ENCODE measurements at places on chromosomes 4 and X.

GRCh38 chr4:26459054-26459755 is 31.1 kb downstream of the CCKAR start:
- no peak for ATAC-seq

GRCh38 chr4:165765053-165765452 is 108.0 kb upstream of the TLL1 start:
- ATAC-seq, result no peak

GRCh38 chr4:143356493-143356892 is 19.8 kb downstream of the GAB1 start:
- ATAC-seq, result peak; percentile 37

DNA sequence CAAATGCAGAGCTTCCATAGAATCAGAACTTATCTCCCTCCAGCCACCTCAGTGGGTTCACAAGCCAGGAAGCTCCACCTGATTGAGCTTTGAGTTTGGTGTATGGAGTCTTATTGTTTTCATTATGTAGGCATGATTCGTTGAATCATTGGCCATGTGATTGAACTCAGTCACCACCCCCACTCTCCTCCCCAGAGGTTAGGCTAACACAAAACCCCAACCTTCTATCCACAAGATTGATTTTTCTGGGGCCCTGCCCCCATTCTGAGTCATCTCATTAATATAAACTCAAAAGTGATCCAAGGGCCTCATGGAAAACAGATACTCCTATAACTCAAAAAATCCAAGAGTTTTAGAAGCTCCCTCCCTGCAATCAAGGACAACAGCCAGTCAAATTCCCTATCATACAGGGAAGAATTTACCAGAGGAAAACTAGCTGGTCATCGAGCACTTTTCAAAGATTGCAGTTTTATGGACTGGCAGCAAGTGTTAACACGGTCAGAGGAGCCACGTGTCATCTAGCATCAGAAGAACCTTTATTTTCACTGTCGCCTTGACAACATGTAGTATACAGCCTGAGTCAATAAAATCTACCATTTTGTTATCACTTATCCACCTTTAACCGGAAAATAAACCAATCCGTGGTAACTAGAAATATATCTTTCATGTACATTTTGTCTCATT is 35.9 kb upstream of the GUCY1B1 start:
- no peak for ATAC-seq

- ATAC-seq, result no peak
Measured at GRCh38 chr4:112214390-112215264, 17.0 kb upstream of the AP1AR start.

- ATAC-seq, result no peak
Measured at GRCh38 chr4:21517126-21517859, 431.3 kb downstream of the KCNIP4 start.

DNA sequence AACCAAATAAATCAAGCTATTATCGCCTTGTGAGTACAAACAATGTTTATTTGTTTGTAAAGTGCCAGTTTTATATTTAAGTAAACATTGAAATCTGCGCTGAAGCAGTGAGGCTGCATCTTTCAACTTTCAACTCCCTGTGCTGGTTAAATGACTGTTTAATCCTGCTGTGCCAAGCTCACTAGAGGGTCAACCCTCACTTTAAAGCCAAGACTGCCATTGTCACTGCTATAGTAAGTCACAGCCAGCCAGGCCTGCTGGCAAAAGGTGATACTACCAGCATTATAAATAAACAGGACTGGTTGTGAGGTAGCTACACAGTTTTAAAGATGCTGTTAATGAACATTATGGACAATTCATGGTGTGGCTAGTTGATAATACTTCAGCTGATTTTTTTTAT is 34.6 kb downstream of the EFHC2 start:
- no peak for ATAC-seq

GRCh38 chrX:63327788-63328187 is 23.3 kb downstream of the SPIN4 start:
- ATAC-seq, result no peak

GRCh38 chrX:118847676-118848075 is 24.1 kb downstream of the ZCCHC12 start:
- no peak for ATAC-seq

DNA sequence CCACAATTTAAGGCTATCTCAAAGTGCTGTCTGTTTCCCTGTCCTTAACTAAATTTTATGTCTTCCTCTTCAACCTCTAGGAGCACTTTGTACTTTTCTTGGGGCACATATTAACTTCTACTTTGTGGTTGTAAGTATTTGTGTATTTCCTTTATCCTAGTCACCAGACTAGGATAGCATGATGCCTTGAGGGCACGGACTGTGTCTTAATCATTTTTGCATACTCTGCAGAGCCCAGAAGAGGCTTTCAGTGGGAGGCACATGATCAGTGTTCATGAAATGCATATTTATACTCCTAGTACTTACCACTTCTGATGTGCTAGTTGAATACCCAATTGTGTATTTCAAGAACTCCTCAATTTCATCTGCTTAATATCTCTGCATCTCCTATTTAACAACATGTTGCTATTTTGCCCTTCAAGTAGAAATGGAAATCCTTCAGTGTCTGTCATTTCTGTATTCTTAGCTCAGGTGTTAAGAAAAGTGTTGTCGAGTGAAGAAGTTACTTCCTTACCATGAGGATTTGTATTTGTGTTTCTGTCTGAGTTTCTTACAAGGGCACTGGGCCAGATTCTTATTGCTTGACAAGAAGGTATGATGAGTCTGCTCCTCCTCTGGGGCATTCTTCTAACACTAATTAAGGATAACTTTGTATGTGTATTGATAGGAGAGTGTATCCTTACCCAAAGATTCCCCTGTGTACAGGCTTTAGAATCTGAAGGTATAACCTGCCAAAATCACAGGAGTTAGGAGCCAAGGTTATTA is 28.3 kb upstream of the PGRMC2 start:
- ATAC-seq, result no peak

GRCh38 chr4:80711956-80712355 is 318.6 kb upstream of the BMP3 start:
- no peak for ATAC-seq

DNA sequence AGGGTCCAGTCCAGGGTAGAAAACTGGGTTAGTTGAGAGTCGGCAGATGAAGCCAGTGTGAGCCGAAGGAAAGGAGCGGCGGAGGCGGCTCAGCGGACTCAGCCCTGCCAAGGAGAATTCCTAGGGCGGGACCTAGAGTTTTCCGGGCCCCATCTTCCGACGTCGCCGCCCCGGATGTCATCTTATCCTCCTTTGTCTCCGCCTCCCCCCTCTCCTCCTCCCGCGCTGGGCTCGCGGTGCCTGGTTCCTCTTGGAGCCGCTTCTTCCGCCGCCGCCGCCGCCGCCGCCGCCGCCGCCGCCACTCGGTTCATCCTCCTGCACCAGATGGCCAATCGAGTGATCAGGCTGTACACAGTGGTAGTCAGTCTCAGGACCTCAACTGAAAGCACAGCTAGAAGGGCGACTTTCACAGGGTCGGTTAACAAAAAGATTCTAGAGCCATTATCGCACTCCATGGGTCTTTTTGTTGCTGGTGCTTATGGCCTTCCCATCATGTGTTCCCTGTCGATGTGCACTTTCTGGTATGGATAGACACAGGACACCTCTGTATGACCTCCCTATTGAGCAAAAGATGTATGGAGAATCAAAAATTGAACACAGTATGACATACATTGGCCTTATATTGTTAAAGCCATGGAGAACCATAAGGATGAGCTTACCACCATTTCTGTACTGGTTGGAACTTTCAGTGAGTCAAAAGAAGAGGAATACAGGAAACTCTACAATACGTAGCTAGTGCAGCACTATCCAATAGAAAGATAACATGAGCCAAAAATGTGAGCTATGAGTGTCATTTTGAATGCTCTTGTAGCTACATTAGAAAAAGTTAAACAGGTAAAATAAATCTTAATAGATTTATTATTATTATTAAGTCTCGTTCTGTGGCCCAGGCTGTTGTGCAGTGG is 32.4 kb upstream of the THOC2 start:
- peak; percentile 94 for ATAC-seq

DNA sequence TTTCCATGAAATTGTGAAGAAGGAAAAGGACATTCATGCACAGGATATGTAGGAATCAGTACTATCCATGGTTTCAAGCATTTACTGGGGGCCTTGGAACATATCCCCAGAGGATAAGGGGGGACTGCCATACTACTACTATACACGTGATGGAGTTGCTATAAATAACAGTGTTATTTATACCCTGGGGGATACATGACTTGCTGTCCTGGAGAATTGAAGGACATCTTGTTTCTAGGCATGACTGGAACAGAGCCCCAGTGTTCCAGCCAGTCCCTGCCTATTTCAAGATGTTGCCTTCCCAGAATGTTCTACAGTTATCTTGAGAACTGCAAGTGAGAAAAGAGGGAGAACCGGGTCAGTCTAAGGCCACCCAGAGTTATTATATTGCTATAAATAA is 39.6 kb upstream of the ZNF81 start:
- no peak for ATAC-seq

DNA sequence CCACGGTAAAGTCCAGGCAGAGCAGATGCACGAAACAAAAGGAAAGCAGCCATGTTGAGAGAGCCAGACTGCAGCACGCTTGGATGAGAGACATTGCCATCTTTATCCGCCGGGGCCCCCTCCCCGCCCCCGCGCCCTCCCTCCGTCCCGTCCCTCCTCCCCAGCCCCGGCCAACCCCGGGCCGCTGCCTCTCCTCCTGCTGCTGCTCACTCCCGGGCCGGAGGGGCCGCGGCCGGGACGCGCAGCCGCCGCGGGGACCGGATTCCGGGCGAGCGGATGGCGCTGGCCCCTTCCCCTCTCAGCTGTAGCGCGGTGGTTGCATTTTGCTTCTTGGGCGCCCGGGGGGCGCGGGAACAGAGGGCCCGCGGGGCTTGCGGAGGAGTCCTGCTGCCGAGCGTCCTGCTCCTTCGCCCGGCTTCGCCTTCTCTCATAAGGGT is 542 bp downstream of the RNF150 start:
- peak; percentile 28 for ATAC-seq
